NCI-H1105 (cell line): ENCODE measurements at places on chromosomes 12 and 14.

DNA sequence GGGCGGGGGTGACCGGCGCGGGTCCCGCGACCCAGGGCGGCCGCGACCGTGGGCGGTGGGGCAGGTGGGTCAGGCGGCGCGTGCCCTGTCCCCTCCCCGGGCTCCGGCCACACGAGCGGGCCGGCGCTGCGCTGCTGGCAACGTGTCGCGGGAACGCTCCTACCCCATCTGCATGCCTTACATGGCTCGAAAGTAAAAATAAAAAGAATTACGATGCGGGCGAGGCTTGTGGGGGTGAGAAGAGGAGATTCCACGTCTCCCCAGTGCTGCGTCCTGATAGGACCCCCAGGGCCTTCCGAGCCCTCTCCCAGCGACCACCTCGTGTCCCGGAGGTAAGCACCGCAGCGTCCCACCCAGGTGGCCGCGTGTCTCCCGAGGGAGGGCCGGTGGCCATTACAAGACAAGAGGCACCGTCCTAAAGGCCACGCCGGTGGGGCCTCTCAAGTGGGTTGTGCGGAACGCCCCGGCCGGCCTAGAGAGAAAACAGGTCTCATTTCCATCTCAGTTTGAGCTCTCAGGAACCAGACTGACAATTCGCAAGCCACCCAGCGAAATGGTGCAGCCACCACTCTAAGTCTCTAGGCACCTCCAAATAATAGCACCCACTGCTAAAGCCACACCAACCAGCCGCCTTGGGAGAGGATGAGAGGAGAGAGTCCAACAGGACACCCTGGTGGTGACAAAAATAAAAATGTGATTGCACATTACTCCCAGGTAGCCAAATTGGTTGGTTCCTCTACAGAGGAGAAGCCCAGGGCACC is 612 bp upstream of the FOXN3 start:
- peak; percentile 33 for DNase-seq

GRCh38 chr14:76784266-76784874 is 23.1 kb downstream of the VASH1 start:
- DNase-seq: no peak

GRCh38 chr12:109910254-109910968 is 10.3 kb downstream of the TCHP start:
- DNase-seq: no peak

GRCh38 chr12:66456612-66457011 is 154.3 kb downstream of the HELB start:
- no peak for DNase-seq

DNA sequence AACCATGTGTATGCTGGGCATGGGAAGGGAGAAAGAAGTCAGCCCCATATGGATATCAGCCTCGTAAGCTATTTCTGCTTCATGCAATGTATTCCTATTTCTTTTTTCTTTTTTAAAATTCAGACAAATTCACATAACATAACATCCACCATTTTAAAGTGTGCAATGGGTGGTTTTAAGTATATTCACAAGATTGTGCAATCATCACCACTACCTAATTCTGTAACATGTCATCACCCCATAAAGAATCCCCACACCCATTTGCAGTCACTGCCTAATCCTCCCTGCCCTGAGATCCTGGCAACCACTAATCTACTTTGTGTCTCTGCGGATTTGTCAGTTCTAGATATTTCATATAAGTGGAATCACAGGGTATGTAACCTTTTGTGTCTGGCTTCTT is 9.5 kb downstream of the POMT2 start:
- DNase-seq: no peak

DNA sequence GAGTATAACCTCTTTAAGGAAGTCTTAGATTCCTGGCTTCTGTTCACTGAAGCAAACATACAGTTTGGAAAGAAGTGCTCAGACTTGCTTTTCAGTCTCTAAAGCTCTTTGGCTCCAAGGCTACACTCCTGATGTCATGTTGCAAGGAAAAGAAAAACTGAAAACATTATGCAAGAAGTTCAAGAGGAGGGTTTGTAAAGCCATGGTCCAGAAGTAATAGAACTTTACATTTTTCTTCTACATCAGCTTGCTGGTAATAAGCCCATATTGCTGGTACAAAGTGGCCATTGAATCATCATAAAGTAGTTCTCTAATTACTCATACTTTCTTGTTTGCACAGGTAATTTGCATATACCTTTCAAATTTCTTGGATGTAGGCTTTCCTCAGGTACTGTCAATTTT is 83.6 kb downstream of the BBS10 start:
- no peak for DNase-seq

GRCh38 chr14:65574611-65575010 is 162.1 kb downstream of the FUT8 start:
- DNase-seq: no peak

GRCh38 chr12:12521888-12522287 is 40.8 kb downstream of the DUSP16 start:
- DNase-seq: no peak
